ENCODE measurements at places on chromosomes 13 and 19.

- H3K4me3 ChIP-seq = no peak overlapping the region
- no peak for DNase-seq
- peaks cover 6% of the 10 kb centered on the region for H3K4me1 ChIP-seq
These were observed 202.1 kb downstream of the KLF12 start for GRCh38 chr13:73932091-73932490.

DNA sequence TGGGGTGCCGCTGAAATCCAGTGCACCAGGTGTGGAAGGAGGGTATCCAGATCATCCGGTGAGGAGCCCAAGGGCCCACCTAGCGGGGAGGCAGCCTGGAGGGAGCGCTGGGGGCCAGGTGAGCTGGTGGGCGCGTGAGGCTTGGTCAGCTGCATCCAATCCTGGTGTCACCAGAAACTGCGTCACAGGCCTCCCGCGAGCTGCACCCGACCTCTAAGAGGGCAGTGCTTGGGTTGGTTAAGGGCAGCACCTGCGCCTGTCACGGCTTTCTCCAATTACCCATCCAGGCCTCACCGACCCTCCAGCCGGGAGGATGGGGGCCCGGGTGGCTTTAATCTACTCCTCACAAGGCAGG lies 284 bp downstream of the RNF17 start:
- no peak overlapping the region for H3K27ac ChIP-seq
- no peaks in the 10 kb centered on the region for H3K36me3 ChIP-seq
- no peaks in the 10 kb centered on the region for H3K4me1 ChIP-seq
- H3K27me3 ChIP-seq = no peaks in the 10 kb centered on the region
- H3K4me3 ChIP-seq = no peak overlapping the region
- no peak for DNase-seq

GRCh38 chr13:113770937-113771336 lies 11.9 kb downstream of the TMEM255B start:
- H3K4me3 ChIP-seq = no peak overlapping the region
- H3K36me3 ChIP-seq = no peaks in the 10 kb centered on the region

DNA sequence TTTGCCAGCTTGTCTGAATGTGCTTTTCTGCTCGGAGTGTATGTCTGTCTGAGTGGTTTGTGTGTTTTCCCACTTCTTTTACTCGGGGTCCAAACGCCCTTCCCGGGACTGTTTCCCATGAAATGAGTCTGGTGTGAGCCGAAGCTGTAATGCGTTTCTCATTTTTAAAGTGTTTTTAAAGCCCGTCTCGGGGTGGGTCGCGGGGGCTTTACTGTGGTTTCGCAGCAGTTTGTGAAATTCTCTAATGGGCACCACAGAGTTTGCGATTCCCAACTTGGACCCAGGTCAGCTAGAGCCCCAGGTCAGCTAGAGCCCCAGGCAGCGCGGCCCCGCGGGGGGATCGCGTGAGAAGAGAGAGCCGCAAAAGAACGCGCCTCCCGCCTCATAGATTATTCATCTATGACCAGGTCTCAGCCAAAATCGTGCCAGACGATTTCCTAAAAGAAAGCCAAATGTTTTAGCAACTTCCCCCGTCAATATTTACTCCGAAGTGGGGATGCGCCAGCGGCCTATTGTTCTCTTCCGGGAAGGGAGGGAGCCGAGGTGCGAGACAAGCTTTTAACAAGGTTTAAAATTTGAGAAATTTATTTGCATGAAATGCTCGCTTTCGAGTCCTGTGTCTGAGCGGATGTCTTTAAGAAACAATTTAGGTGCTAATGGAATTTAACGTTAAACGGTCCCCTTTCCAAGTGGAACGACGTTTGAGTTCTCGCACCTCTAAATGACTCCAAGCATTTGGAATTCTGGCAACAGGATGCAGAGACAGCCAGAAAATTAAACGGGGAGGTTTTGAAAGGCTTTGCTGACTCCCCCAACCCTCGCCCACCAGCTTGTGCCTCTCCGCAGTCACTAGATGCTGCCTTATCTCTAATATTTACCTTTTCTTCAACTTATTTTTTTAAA lies 2.2 kb downstream of the ZIC2 start:
- H3K36me3 ChIP-seq = no peaks in the 10 kb centered on the region
- peaks cover 53% of the 10 kb centered on the region for H3K4me1 ChIP-seq
- H3K27me3 ChIP-seq = peaks cover 43% of the 10 kb centered on the region
- no peak for DNase-seq
- H3K27ac ChIP-seq = no peak overlapping the region
- H3K4me3 ChIP-seq = no peak overlapping the region

- DNase-seq = no peak
- H3K27me3 ChIP-seq = no peaks in the 10 kb centered on the region
- no peaks in the 10 kb centered on the region for H3K36me3 ChIP-seq
- H3K4me3 ChIP-seq = no peak overlapping the region
- no peaks in the 10 kb centered on the region for H3K4me1 ChIP-seq
These were observed 127.7 kb upstream of the EDNRB start for GRCh38 chr13:78046331-78046730.

DNA sequence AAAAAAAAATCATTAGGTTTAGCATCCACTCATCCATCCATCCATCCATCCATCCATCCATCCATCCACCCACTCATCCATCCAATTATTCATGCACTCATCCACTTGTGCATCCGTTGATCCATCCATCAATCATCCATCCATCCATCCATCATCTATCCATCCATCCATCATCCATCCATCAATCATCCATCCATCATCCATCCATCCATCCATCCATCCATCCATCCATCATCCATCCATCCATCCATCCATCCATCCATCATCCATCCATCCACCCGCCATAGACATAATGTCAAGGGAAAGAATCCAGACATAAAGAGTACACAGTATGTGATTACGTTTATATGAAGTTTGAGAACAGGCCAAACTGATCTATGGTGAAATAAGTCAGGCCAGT lies 9.0 kb upstream of the SELENOW start:
- no peaks in the 10 kb centered on the region for H3K36me3 ChIP-seq
- no peak overlapping the region for H3K4me3 ChIP-seq
- no peak overlapping the region for H3K27ac ChIP-seq
- DNase-seq = no peak
- H3K4me1 ChIP-seq = no peaks in the 10 kb centered on the region

DNA sequence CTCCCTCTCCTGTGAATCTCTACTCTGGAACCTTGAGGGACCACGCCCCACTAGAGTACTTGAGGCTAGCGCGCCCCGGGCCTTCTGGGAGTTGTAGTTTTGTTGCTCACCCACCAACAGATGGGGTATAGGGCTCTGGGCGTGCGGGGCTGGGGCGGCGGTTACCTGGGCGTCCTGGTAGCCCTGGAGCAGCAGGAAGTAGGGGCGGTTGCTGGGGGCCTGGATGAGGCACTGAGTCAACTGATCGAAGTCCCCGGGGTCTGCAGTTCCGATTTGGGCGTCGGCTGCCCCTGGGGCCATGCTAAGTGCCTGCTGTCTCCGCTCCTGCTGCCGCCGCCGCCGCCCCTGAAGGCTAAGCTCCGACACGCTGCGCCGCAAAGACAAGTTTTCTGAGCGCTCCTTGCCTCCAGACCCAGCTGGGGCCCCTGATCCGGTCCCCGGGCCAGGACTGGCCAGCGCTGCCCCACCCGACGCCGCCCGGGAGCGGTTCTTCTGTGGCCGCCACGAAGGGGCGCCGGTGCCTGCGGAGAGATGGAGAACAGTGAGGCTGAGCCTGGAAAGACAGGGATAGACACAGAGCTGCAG lies 5.3 kb downstream of the RASIP1 start:
- H3K36me3 ChIP-seq = no peaks in the 10 kb centered on the region
- H3K27ac ChIP-seq = no peak overlapping the region
- no peak for DNase-seq

- peaks cover 19% of the 10 kb centered on the region for H3K36me3 ChIP-seq
- peak within 1 kb of the TSS; percentile 80 for H3K27ac ChIP-seq
- DNase-seq = peak; percentile 74
- peak within 1 kb of the TSS; percentile 96 for H3K4me3 ChIP-seq
- H3K4me1 ChIP-seq = peaks cover 39% of the 10 kb centered on the region
These were observed at the start of gene GPR18 for GRCh38 chr13:99258210-99258860. Gene GPR18, minus strand, starts transcription at chr13:99258379. Its CDS starts 2,507 bp downstream, at chr13:99255872.
